ENCODE measurements at places on chromosomes 7 and 10.

GRCh38 chr7:106072715-106073091 is 39.4 kb downstream of the SYPL1 start:
- no peak for DNase-seq

DNA sequence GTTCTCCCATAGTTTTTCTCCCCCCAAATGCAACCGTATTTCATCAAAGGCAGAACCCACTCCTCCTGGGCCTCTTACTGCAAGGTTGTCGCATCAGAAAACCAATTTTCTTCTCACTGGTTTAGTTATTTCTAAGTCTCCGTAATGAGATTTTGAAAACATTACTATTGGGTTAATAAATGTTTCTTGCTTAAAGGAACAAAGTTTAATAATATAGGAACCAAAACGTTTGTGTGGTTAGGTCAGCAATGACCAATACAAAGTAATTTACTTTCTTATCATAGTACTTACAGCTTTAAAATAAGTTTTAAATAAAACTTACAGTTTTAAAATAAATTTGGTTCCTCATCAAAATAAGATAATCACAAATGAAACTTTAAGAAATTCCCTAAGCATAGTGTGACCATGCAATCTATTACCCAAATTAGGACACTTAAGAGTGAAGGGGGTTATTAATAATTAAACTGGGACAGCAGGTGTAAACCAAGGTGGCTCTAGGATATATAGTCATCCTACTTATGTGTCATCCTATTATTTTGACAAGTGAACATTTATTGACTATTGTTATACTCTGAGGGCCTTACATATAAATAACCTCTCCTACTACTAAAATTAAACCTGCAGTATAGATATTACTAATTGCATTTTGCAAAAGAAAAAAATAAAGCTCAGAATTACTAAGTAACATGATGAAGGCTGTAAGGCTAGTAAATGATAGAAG is 415.4 kb upstream of the LRRN3 start:
- no peak for DNase-seq

GRCh38 chr7:2128601-2129322 is 104.0 kb downstream of the MAD1L1 start:
- no peak for DNase-seq

DNA sequence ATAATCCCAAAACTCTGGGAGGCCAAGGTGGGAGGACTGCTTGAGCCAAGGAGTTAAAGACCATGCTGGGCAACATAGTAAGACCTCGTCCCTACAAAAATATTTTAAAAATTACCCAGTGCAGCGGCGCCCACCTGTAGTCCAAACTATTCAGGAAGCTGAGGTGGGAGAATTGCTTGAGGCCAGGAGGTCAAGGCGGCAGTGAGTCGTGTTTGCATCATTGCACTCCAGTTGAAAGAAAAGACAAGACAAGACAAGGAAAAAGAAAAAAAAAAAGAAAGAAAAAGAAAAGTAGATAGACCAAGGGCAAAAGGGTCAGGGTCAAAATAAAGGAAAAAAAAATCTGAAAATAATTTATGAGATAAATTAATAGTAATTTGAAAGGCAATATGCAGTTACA is 5.8 kb downstream of the ANXA7 start:
- no peak for DNase-seq

- DNase-seq = no peak
Observed at GRCh38 chr10:77165445-77166208, 472.0 kb downstream of the KCNMA1 start.

DNA sequence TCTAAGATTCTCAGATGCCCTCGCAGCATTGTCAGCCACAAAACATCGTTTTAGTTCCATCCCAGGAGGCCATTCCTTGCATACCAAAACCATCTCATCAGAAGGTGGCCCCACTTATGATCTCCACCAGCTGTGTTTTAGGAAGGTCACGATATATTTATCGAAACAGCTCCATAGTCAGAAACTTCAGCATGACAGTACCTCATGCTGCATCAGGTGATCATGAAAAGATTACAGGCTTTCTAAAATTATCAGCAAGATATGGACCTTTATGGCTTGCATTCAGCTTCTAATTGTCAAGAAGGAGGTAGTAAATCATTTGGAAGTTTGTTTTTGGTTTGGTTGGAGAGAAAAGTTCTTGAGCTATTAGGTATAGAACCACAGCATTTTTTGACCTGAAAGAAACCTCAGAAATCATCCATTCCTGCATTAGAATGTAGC is 20.0 kb downstream of the JAZF1 start:
- DNase-seq = no peak

GRCh38 chr7:54757711-54758110 is 1.3 kb downstream of the SEC61G start:
- DNase-seq = no peak

GRCh38 chr10:69819716-69820506 is 18.2 kb downstream of the COL13A1 start:
- no peak for DNase-seq

GRCh38 chr10:3636356-3637181 is 148.4 kb downstream of the KLF6 start:
- DNase-seq = no peak

DNA sequence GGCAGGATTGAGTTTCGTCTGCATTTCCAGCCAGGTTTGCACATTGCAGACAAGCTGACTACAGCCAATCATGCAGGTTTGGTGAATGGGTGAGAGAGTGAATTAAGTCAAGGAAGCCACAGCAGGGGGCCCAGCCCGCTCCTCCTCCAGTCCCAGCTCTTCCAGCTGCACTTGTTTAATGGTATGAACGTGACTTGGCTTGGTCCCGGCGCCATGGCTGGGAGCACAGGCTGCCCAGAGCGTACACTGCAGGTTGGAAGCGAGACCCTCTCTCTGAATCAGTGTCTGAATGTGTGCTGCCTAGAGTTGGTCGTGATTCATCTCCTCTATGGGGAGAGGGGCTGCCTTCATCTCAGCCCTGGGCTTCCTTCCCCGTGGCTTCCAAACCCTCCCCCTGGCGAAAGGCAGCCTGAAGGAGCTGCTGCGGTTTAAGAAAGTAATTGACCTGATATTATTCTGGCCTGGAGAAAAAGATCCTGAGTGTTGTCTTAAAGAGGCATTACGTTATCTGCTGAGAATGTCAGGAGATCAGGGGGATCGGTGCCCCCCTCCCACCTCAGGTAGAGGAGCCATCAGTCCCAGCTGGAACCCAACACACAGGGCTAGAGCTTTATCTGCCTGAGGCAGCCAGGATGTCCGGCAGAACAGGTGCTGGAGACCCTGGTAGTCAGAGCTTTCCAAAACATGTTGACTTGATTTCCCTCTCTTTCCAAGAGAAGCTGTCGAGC is 132.1 kb downstream of the COL26A1 start:
- DNase-seq = no peak

GRCh38 chr7:81882086-81882485 is 112.2 kb upstream of the HGF start:
- no peak for DNase-seq

- DNase-seq = no peak
Observed at GRCh38 chr10:64659311-64659710, 1138.1 kb downstream of the REEP3 start.

DNA sequence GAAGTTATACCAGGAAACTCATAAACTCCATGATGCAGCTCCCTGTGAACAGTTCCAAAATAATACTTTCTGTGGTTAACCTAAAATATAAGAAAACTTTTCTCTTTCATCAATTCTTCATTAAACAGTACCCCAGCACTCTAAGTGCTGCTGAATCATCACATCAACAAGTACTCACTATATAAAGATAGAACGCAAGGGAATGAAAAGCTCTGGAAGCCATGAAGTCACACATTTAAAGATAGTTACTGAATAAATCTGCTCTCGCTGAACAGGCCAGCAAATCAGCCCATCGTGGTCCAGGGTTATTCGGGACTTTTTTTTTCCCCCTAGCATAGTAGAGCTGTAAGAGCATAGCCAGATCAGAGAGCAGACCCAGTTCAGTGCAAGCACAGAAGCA is 254.3 kb downstream of the IPMK start:
- DNase-seq = no peak
